ENCODE measurements at places on chromosomes 12 and 14.
A peak's percentile ranks its signal among the peaks of the same experiment; 100 is the strongest.

DNA sequence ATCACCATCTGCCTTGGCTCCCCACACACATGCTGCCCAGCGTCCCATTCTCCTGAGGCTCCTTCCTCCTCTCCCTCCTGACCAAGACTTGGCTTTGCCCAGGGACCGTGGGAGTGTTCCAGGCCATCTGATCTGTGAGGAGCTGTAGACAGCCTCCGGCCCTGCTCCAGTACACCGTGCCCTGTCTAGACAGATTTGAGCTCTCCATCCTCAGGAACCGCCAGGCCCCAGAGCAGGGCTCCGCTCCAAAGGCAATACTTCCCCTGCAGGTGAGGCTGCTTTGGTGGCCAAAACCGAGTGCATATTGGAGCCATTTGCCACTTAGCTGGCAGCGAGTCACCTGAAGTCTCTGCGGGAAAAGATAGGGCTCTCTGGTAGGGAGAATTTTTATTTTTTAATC is 147.4 kb downstream of the ANO2 start:
- DNase-seq = no peak

DNA sequence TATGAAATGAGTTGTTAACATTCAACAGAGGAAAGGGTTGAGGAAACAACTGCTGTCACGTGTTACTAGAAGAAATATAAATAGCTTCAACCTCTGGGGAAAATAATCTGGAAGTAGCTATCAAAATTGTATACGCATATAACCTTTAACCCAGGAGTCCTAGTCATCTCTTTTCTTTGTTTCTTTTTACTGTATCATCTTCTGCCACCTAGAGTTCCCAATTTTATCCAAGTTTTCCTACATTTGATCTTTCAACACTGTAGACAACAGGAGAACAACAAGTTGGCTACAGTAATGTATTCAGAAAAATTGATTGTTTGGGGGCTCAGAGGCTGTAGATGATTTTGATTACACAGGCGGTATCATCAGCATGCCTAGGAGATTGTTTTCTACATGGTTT is 453.7 kb downstream of the FSCB start:
- DNase-seq = no peak

- peak; percentile 33 for DNase-seq
Observed at GRCh38 chr12:122099856-122100255, 21.3 kb downstream of the MLXIP start.

DNA sequence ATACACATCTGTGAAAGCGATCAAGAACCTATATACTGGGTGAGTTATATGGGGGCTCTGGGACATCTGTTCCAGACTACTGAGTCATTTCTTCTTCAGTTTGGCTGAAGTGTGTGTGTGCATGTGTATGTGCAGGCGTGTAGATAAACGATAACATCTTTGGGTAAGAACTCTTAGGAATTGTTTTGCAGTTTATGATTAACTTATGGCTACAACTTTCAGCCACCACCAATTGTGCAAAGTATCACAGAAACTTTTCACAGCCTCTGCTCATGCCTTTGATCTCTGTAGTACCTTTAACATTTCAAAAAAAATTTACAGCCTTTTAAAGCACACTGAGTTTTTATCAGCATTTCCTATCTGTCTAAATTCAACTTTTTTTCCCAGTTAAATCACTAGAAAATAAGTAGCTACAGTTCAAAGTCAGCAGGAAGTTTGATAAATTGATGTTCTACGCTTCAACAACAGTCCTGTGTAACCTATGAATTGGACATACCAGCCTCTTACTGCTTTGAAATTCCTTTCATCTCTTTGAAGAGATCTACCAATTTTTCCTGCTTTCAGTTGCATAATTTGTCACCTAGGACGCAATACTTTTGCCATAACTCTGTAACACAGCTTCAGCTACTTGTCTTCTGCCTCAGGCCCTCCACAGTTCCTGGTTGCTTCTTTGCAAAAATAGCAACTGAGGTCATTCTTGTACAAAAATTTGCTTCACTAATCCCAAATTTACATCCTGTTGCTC is 43.0 kb downstream of the PPM1H start:
- no peak for DNase-seq

- DNase-seq = no peak
Observed at GRCh38 chr14:23694085-23694948, 58.2 kb downstream of the DHRS2 start.

- DNase-seq = no peak
Observed at GRCh38 chr14:22159957-22160356, 429.1 kb downstream of the DAD1 start.

GRCh38 chr12:29640589-29641345 is 143.0 kb downstream of the TMTC1 start:
- DNase-seq = no peak

GRCh38 chr14:50417853-50418252 is 21.2 kb upstream of the CDKL1 start:
- no peak for DNase-seq

DNA sequence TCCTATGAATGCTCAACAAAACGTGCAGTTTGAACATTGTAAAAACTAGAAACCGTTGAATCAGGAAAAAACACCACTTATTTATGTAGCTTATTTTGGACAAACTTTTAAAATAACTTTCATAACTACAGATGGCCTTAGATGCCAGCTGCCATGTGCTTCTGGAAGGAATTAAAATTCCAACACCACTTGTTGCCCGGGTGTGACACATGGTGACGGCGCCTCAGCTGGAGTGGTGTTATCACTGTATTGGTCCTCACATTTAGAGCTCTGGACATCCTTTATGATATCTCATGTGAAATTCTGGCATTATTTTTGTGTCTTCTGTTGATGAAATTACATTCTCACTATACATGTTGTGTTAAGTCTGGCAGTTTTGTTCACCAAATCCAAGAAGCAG is 211.0 kb downstream of the IPO8 start:
- no peak for DNase-seq

- DNase-seq = no peak
Observed at GRCh38 chr14:95140060-95140858, 17.1 kb downstream of the DICER1 start.

DNA sequence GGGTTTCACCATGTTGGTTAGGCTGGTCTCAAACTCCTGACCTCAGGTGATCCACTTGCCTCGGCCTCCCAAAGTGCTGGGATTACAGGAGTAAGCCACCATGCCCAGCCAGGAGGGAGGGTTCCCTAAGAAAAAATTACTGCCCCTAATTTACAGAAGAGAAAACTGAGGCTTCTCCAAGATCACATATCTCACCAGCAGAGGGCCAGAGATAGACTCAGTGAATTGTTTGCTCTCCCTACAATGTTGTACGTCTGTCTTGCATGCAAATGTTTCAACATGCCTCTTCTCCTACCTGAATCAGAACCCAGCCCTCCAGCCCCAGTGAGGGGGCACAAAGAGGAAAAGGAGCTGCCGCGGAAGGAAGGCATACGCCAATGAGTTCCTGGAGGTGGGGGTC is 48.3 kb upstream of the TMEM263 start:
- DNase-seq = no peak

- no peak for DNase-seq
Observed at GRCh38 chr12:237026-237815, 23.3 kb upstream of the SLC6A12 start.

GRCh38 chr14:101188571-101188915 is 285.0 kb upstream of the RTL1 start:
- no peak for DNase-seq

GRCh38 chr14:49945448-49946319 is 52.8 kb downstream of the ARF6 start:
- no peak for DNase-seq

DNA sequence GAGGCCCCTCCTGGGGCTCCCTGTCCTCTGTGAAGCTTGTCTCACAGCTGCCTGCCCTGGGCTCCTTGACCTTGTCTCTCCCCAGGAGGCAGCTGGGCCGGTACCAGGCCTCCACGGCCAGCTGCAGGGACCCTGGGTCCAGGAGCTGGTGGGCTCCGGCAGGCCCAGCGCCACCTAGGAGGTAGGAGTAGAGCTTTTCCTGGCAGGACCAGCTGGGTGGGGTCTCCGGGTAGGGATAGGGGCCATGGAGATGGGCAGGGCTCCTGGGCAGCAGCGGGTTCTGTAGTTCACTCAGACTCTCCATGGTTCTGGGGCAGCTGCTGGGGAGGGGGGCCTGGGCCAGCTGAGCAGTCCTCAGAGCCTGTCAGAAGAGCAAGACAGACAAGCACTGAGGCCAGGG is 16.6 kb downstream of the SYNDIG1L start:
- no peak for DNase-seq

DNA sequence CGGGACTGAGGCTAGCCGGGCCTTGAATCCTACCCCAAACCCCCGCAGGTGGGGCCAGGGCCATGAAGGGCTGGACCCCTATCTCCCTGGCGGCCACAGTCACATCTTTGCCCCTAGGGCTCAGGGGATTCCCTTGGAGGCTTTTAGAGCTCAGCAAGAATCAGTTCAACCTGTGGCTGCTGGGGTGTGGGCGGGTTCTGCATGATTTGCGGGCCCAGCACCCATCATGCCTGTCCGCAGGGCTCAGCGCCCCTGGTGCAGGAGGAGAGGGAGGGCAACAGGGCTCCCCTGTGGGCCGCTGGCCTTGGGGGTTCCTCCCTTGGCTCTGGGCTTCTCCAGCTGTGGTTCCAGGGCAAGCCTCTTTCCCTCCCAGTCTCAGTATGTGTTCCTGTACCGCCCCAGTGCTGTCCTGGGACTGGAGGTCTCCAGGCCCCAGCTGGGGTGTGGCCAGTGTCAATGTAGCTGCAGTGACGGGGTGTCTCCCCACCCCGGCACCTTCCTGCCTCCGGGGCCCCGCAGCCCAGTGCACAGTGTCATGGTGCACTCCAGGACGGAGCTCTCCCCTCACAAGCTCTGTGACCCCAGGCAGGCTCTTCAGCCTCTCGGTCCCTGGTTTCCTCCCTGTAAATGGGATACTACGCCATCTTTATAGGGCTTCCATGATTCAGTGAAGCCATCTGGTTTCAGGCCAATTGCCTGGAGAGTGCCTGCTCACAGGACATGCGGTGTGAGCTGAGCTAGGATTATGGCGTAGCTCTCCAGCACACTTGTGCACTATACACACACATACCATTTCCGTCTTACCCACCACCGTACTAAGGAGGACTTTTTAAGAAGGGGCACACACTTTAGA is 9.9 kb upstream of the LBHD2 start:
- DNase-seq = no peak

DNA sequence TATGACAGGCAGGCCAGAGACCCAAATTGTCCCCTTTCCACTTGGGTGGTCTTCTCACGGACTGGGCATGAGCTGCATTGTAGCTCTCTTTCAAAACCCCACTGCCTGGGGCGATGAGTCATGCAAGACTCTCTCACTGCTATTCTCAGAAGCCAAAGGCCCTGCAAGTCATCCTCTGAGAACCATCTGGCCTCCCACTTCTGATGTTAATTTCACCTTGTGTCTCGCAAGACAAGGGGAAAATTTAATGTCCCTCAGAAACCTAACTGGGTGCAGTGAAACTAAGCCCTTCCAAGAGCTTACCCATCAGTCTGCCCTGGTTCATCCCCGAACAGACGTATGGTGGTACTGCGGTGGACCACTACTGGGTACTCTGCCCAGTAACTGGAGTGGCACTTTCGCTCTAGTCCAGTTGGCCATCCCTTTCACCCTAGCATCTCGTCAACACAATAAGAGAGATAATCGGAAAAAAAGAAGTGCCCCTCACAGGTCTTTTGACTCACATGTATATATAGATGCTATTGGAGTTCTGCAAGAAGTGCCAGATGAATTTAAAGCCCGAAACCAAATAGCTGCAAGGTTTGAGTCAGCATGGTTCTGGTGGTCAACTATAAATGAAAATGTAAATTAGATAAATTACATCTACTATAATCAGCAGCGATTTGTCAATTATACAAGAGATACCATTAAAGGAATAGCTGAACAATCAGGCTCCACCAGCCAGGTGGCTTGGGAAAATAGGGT is 31.3 kb upstream of the LALBA start:
- DNase-seq = no peak

DNA sequence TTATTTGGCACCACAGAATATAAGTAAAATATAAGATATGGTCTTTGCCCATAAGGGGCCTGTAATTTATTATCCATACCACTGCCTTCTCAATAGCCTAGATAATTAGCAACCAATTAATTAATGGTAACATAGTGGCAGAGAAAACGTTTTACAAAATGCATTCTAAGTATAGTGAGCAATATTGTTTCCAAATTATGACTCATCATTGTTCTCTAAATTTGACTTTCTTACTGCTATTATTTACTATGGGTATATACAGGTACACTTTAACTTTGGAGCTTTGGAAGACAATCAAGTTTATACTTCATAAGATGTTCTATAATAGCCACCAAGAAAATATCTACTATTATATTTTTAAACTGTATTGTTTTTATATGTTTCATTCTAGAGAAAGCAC is 26.7 kb downstream of the DCP1B start:
- no peak for DNase-seq

DNA sequence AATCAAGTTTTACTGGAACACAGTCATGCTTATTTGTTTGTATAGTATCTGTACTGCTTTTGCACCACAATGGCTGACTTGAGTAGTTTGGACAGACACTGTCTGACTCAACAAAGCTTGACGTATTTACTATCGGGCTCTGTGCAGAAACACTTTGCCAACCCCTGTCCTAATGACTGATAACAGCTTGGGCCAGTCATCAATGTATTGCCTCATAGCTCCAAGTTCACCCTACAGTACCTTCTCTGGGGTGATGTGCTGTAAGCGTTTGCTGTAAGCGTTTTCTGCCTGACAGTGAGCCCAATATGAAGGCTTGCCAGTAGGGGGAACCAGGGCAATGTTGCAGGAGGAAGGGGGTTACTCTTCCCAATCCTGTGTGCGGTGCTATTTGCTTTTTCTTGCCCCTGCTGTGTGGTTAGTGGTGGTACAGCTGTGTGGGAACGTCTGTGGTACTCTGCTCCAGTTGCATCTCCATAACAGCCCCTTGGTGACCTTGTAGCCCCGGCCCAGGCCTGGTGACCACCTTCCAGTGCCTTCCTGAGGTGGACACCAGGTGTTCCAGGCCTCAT is 5.4 kb upstream of the CCDC177 start:
- DNase-seq = no peak

DNA sequence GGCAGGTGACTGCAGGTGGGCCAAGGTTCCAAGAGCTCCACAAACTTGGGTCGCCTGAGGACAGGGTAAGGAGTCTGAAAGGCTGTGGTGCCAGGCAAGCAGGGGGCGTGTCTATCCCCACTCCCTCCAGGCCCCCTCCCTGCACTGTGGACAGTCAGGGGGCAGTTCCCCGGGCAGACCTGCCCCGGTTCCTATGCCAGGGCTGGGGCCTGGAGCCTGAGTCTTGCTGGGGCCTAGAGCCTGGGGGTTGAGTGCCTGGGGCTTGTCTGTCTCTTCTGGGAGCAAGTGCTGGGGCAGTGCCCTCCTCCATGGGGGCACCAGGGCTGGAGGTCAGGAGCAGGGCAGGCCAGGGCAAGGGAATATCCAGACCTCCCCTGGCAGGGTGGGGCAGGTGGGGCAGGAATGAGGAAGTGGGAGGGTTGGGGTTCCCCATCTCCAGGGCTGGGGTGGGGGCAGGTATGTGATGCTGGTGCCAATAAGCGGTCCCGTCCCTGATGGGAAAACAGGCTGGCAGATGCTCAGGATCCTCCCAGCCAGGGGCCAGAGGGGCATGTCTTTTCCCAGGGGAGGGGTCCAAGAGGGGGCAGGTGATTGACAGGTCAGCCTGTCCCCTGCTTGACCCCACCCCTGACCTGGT is 11.9 kb upstream of the TNFAIP2 start:
- no peak for DNase-seq

- DNase-seq = peak; percentile 48
Observed at GRCh38 chr14:20530771-20531571, 25.6 kb downstream of the RNASE10 start.

- no peak for DNase-seq
Observed at GRCh38 chr12:105278043-105278697, 42.2 kb upstream of the APPL2 start.

- DNase-seq = no peak
Observed at GRCh38 chr14:73173092-73173735, 36.9 kb downstream of the PSEN1 start.

GRCh38 chr14:22646570-22647254 is 2.6 kb upstream of the OR6J1 start:
- no peak for DNase-seq

Data from central memory CD4-positive, alpha-beta T cell (primary cell).